ENCODE measurements at places on chromosomes 2 and 18.

- H3K4me1 ChIP-seq = no peaks in the 10 kb centered on the region
- H3K27ac ChIP-seq = no peak overlapping the region
- DNase-seq = no peak
- H3K36me3 ChIP-seq = no peaks in the 10 kb centered on the region
- H3K27me3 ChIP-seq = peaks cover 3% of the 10 kb centered on the region
Observed at GRCh38 chr2:240309214-240309613, 126.2 kb upstream of the GPC1 start.

DNA sequence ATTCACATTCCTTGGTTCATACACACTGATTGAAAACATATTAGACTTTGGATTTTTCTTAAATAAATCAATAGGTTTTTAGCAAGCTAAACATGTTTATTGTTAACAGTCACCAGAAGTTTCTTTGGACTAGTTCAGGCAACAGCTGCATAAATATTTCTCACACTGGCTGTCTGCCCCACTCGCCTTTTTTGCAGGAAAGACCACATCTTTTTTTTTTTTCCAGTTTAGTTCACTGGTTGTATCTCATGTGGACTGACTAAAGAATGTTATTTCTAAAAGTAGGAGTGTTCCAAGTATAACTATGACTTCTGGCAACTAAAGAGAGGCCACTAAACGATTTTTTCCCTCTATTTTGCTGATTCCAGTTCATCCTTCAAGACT, 31.1 kb downstream of the SLC40A1 start:
- no peaks in the 10 kb centered on the region for H3K4me1 ChIP-seq
- no peak for DNase-seq
- no peaks in the 10 kb centered on the region for H3K36me3 ChIP-seq

GRCh38 chr18:46464926-46465655, 191.9 kb downstream of the LOXHD1 start:
- no peaks in the 10 kb centered on the region for H3K36me3 ChIP-seq
- no peaks in the 10 kb centered on the region for H3K27me3 ChIP-seq
- peaks cover 17% of the 10 kb centered on the region for H3K4me1 ChIP-seq

DNA sequence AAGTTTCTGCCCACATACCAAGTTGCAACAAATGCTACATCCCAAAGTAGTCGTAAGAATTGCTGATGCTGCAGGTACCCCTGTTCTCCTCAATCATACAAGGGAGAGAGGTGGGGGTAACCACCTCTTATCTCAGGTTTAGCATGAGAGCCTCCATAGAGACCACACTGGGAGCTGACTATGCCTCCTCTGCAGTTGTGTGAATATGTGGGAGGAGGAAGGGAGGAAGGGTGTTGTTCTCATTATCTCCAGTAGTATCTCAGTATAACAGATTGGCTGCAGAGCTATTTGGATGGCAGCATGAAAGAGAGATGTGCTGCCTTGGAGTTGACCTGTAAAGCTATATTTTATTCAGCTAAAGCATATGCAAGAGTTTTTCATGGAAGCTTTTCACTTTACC, 690.7 kb downstream of the KCNJ3 start:
- H3K27ac ChIP-seq = no peak overlapping the region
- H3K4me1 ChIP-seq = no peaks in the 10 kb centered on the region
- DNase-seq = no peak

DNA sequence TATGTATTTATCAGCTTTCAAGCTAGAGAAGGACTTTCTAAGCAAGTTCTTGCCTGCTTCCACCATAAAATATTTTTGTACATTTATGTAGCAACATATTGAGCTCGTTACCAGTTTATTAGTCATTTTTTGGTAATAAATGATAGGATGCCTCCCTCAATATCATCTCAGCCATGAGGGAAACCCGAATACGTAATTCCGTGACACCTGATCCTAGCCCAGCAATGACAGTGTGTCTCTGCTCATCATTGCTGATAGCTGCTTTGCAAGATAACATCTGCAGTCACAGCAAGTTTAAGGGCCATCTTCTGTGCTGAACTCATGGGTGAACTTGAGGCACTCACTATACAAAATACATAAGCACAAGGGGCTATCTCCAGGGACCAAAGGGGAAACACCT, 62.2 kb downstream of the COL6A3 start:
- H3K27ac ChIP-seq = no peak overlapping the region
- no peak for DNase-seq
- H3K27me3 ChIP-seq = no peaks in the 10 kb centered on the region
- H3K36me3 ChIP-seq = no peaks in the 10 kb centered on the region
- no peak overlapping the region for H3K4me3 ChIP-seq

DNA sequence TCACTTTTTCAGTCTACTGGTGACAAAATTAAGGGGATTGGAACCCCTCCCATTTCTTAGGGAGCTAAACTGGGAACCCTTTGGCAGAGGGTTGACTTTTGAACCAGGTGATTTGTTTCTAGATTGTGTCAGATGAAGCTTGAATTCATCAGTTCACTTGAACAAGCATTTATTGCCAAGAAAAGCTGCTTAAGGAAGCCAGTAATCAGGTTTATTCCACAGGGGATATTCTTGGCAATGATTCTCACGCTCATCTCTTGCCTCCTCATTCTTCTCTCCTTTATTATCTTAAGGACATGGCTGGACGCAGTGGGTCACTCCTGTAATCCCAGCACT, 101.0 kb downstream of the ALPK2 start:
- no peaks in the 10 kb centered on the region for H3K27me3 ChIP-seq
- no peaks in the 10 kb centered on the region for H3K36me3 ChIP-seq
- H3K27ac ChIP-seq = no peak overlapping the region
- no peak overlapping the region for H3K4me3 ChIP-seq
- no peak for DNase-seq

DNA sequence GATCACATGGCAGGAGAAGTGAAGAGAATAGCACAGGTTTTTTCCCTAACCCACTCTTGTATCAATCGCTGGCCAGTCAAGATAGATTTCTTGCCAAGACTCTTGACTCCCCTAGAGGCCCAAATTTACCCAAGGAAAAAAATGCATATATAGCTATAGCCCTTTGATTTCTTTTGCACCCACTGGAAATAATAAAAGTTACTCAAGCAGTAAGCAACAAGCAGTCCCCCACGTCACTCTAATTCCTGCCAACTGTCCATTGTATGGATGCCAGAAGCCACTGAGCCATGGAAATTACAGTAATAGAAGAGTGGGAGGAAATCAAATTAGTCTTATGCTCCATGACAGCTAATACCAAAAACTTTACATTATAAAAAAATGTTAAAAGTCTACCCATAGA, 125.3 kb upstream of the SLC39A10 start:
- H3K27ac ChIP-seq = no peak overlapping the region
- DNase-seq = no peak
- H3K36me3 ChIP-seq = no peaks in the 10 kb centered on the region
- no peaks in the 10 kb centered on the region for H3K27me3 ChIP-seq

DNA sequence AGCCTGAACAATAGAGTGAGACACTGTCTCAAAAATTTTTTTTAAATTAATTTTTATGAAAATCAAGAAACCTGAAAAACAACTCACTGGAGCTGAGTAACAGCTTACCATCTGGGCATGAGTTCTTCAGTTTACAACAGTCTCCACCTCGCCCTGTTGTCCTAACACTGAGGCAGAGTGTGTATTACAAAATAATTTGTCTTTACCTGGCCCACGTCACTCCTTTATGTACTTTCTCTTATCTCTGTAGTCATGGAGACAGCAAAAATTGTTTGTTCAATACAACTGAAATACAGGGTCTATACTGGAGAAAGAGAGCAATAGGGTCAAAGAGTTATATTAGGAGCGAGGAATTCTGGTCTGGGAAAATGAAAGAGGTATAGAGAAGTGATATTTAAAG, 48.1 kb downstream of the CYTIP start:
- DNase-seq = no peak
- H3K27me3 ChIP-seq = no peaks in the 10 kb centered on the region
- no peaks in the 10 kb centered on the region for H3K4me1 ChIP-seq
- no peak overlapping the region for H3K27ac ChIP-seq
- H3K36me3 ChIP-seq = no peaks in the 10 kb centered on the region
- H3K4me3 ChIP-seq = no peak overlapping the region

- DNase-seq = no peak
- no peaks in the 10 kb centered on the region for H3K27me3 ChIP-seq
- H3K27ac ChIP-seq = no peak overlapping the region
- H3K4me1 ChIP-seq = no peaks in the 10 kb centered on the region
- no peak overlapping the region for H3K4me3 ChIP-seq
Observed at GRCh38 chr18:37787452-37787851, 221.9 kb upstream of the CELF4 start.

DNA sequence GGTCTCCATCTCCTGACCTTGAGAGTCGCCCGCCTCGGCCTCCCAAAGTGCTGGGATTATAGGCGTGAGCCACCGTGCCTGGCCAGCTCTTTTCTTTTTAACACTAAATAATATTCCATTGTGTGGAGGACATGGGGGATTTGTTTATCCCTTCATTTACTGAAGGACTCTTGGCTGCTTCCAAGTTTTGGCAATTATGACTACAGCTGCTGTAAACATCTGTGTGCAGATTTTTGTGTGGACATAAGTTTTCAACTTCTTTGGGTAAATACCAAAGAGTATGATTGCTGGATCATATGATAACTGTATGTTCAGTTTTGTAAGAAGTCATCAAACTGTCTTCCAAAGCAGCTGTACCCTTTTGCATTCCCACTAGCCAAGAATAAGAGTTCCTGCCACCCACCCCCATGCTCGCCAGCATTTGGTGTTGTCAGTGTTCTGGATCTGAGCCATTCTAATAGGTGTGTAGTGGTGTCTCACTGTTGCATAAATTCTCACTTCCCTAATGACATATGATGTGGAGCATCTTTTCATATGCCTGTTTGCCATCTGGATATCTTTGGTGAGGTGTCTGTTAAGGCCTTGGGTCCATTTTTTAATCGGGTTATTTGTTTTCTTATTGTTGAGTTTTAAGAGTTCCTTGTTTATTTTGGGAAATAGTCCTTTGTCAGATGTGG, 52.2 kb downstream of the TNFRSF11A start:
- H3K27me3 ChIP-seq = no peaks in the 10 kb centered on the region
- H3K27ac ChIP-seq = no peak overlapping the region
- H3K4me1 ChIP-seq = no peaks in the 10 kb centered on the region

- no peaks in the 10 kb centered on the region for H3K27me3 ChIP-seq
- H3K36me3 ChIP-seq = no peaks in the 10 kb centered on the region
- no peak overlapping the region for H3K4me3 ChIP-seq
- H3K4me1 ChIP-seq = no peaks in the 10 kb centered on the region
- no peak overlapping the region for H3K27ac ChIP-seq
Observed at GRCh38 chr2:239110595-239111048, 262.7 kb downstream of the TWIST2 start.

- H3K4me3 ChIP-seq = no peak overlapping the region
- H3K36me3 ChIP-seq = no peaks in the 10 kb centered on the region
- no peaks in the 10 kb centered on the region for H3K27me3 ChIP-seq
- DNase-seq = no peak
- H3K4me1 ChIP-seq = peaks cover 20% of the 10 kb centered on the region
- H3K27ac ChIP-seq = no peak overlapping the region
Observed at GRCh38 chr2:25379535-25379934, 37.8 kb upstream of the DNMT3A start.

GRCh38 chr18:41666231-41666630, 288.8 kb upstream of the PIK3C3 start:
- H3K4me1 ChIP-seq = no peaks in the 10 kb centered on the region
- no peaks in the 10 kb centered on the region for H3K36me3 ChIP-seq
- no peaks in the 10 kb centered on the region for H3K27me3 ChIP-seq
- H3K27ac ChIP-seq = no peak overlapping the region
- H3K4me3 ChIP-seq = no peak overlapping the region

- H3K36me3 ChIP-seq = no peaks in the 10 kb centered on the region
- DNase-seq = no peak
- no peaks in the 10 kb centered on the region for H3K27me3 ChIP-seq
- no peaks in the 10 kb centered on the region for H3K4me1 ChIP-seq
Observed at GRCh38 chr18:7164323-7165004, 46.9 kb upstream of the LAMA1 start.

DNA sequence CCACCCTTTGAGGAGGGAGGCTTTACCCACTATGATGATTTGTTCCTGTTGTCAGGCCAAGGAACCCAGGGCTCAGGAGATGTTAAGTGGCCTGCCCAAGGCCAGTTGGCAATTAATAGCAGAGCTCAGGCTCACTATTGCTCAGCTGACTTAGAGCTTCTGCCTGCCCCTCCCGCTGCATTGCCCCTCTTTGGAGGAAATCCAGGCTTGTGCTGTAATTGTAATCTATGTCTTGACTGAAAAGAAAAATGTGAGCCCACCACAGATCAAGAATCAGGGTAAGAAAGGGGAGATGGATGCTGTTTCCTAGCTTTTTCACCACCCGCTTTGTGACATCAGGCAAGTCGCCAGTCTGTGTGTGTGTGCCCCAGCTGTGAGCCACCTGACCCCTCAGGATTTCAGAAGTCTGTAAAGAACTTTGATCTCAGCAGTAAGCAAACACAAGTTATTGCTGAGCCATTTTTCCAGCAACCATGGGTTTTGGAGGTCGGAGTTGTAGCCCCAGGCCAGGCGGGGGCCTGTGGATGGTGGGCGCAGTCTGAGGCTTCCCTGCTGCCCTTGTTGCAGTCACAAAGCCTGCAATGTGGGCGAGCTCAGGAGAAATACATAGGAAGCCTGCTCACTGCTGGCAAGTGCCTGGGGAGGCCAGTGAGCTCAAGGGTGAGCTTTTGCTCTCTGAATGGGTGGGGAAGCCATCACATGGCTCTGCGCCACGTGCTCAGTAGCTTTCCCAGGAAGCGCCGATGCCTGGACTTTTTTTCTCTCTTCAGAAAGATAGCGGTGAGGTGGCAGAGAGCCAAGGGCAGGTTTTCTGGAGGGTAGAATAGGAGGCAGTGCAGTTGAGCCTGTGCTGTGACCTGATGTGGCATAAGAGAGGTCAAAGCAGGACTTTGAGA, 6.1 kb downstream of the CABLES1 start:
- no peak for DNase-seq
- H3K27ac ChIP-seq = no peak overlapping the region
- H3K27me3 ChIP-seq = no peaks in the 10 kb centered on the region
- no peaks in the 10 kb centered on the region for H3K36me3 ChIP-seq

GRCh38 chr2:1848599-1848995, 104.3 kb upstream of the PXDN start:
- DNase-seq = no peak
- no peak overlapping the region for H3K27ac ChIP-seq
- H3K4me3 ChIP-seq = no peak overlapping the region
- no peaks in the 10 kb centered on the region for H3K4me1 ChIP-seq
- H3K36me3 ChIP-seq = no peaks in the 10 kb centered on the region
- peaks cover 45% of the 10 kb centered on the region for H3K27me3 ChIP-seq

DNA sequence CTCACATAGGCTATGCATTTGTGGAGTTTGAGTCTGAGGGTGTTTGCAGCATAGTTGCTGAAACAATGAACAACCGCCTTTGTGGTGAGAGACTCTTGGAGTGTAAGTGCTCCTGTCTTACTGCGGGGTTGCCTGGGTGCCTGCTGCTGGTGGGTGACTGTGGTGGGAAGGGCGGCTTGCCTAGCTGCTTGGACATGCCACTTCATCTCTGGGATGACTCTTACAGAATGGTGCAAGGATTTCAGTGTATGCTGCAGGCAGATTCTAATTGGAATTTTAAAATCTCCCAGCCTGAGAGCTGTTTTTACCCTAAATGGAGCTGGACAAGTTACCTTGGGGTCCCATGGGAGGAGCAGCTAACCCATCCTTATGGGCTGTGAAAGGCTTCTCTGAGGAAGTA, 50.1 kb downstream of the CYP27C1 start:
- DNase-seq = no peak
- no peak overlapping the region for H3K27ac ChIP-seq
- no peak overlapping the region for H3K4me3 ChIP-seq

GRCh38 chr2:240454106-240454901, 18.8 kb downstream of the GPC1 start:
- H3K27me3 ChIP-seq = no peaks in the 10 kb centered on the region
- peak overlapping the region; percentile 83 for H3K27ac ChIP-seq
- DNase-seq = no peak
- H3K36me3 ChIP-seq = peaks cover 9% of the 10 kb centered on the region
- H3K4me1 ChIP-seq = peaks cover 58% of the 10 kb centered on the region

Measured in RWPE2 (cell line).